ENCODE measurements at places on chromosomes 6 and 20. TPM values are rescaled to one million over a fixed set of nuclear protein-coding genes. Genes with fewer than 3 reads are reported as not detected.

TEAD3 gene
- 16.0 TPM for total RNA-seq

NKX2-2 gene
- total RNA-seq, result not detected

ESR1 gene
- 4.1 TPM for total RNA-seq

PIGT gene
- total RNA-seq, result 63.4 TPM
